ENCODE measurements at places on chromosomes 2 and 18. TPM values are rescaled to one million over a fixed set of nuclear protein-coding genes. Genes with fewer than 3 reads are reported as not detected.

MLPH gene
- polyA plus RNA-seq, result not detected

GRCh38 chr18:42028247-42028832 is 73.3 kb downstream of the PIK3C3 start:
- peak; percentile 30 for DNase-seq

GRCh38 chr18:41899535-41899934 is 55.5 kb upstream of the PIK3C3 start:
- DNase-seq, result no peak

DNA sequence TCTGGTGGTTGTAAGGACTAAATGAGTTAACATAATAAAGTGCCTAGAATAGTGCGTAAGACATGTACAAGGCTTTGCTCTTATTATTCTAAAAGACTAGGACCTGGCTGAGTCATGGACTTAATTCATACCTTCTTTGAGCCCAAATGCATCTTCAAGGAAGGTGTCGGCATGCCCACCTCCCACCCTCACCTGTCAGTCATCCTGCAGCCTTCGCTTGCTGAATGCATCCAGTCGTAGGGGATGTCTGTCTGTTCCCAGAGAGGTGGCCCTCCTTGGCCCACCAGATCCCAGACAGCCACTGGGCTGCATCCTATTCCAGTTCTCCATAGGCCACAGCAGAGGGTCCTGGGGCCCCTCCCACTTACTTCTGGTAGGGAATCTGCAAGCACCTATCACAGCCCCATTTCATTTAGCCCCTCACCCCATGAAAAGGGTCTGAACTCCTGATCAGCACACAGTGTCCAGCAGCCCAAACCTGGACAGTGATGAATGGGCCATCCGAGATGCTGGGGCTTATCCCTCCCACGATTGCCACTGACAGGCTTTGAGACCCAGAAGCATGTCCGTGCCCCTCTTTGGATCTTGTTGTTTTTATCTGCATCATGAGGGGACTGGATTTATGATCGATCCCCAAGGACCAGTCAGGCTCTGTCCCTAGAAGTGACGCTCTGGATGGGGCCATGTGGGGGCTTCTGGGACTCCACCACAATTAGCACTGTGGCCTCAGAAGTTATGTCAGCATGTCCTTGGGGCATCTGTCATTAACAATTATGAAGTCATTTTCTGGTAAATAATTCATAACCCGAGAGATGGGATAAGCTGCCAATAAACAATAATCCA is 101.1 kb downstream of the KLHL29 start:
- no peak for DNase-seq

RUFY4 gene
- not detected for polyA plus RNA-seq

DNA sequence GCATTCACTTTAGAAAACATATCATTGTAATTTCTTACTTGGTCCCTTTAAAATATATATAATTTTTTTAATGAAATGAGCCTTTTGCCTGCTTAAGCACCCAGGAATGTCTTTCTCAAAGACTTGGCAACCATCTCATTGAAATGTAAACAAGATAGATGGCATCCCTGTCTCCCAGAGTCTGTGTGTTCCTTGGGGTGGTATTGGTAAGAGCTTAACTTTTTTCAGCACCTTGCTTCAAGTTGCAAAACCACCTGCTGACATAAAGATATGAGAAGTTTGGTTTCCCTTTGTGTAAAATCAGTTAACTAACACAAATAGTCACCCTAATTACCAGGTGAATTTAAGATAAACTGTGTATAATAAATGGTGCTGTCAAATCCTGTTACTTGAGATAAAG is 266.9 kb downstream of the DSC3 start:
- DNase-seq, result no peak

DNA sequence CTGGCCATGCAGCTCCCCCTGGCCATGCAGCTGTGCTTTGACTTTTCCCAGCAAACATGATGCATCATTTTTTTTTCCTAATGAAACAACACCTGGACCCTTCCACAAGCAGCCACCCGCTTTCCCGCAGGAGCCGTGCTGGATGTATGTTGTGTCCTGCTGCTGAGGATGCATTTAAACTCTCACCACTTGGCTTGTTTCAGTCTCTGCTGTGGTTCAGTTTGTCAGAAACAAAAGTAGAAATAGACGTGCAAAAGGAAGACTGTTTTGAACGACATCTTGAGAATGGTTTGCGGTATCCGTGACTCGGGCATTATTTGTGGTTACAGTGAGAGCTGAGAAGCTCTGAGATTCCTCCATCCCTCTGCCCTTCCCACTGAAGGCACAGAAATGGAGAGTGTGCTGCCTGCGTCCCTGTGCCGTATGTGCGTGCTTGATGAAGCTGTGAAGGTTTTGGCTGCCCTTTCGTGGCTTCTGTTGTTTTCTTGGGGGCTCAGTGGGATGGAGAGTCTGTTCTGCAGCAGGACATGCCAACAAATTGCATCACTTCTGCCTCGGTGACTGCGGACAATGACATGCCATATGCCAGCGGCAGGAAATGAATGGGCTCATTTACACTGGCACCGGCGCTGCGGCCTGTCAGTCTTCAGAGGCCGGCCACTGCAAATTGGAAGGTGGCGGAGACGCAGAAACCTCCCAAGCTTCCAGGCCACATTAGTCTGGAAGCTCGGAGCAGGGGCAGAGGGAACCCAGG is 417.7 kb upstream of the SALL3 start:
- DNase-seq, result no peak

DNA sequence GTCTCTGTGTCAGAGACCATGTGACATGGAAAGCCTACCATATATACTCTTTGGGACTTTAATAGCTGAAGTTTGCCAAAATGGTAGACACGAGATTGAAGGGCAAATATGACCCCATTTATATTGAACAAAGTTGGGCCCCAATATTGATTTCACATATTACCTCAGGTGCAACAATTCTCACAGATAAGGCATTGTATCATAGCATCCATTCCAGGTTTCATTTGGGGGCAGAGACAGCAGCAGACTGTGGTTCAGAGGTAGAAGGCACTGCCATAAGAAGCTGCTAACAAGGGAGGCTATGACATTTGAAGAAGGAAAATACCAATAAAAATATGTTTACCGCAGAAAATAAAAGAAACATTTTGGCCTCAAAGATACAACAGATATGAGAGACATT is 419.2 kb downstream of the LRRTM4 start:
- no peak for DNase-seq
